Amygdala (tissue), 56 donors: ENCODE measurements at places on chromosomes 4 and X.

- DNase-seq: no peak
These were observed 123.0 kb upstream of the AP1S2 start for GRCh38 chrX:15977644-15978043.

- no peak for DNase-seq
These were observed 158.8 kb downstream of the RBMX2 start for GRCh38 chrX:130560544-130560943.

DNA sequence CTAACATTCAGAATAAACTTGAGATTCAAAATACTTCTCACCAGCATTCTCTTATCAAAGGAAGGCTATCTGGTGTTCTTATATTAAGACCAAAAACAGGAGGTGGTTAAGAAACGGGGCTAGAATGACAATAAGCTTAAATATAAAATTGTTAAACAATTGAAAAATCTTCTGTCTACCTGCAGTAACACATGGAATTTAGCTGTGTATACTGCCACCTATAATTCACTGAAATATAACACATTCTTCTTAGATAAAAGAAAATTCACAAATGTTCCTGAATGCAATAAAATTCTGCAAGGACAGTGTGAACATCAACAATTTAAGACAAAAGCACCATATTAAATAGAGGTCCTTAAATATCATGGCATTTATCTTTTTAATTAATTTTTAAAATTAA lies 11.5 kb upstream of the PCDH10 start:
- no peak for DNase-seq

DNA sequence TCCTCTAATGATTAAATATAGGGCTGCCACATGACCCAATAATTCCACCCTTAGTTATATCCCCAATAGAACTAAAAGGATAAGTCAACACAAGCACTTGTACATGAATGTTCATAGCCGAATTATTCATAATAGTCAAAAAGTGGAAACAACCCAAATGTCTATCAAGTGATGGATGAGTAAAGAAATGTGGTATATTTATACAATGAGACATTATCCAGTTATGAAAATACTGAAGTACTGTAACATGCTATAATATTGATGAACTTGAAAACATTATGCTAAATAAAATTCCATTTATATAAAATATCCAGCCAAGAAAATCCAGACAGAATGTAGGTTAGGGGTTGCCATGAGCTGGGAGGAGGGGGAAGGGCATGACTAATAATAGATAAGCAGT lies 436.7 kb upstream of the AADAT start:
- no peak for DNase-seq

DNA sequence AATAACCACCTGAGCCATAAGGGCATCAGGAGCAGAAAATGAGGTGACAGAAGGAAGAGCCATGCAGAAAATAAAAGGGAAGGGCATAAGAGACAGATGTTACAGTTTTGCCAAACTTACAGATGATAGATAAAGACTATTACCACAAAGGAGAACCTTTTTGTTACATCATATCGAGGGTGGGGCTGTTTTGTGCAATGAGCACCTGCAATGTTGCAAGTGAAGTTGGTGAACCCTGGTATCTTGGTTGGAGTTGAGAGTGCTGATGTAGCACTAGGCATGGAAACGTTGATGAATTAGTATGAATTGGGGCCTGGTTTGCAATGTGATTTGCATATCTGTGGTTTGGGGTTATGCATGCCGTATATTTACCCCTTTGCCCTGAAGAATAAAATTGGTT lies 119.8 kb upstream of the TEX13D start:
- no peak for DNase-seq
